ENCODE measurements at places on chromosomes 7 and 10.

- DNase-seq: no peak
Observed at GRCh38 chr7:16609842-16610450, 35.6 kb downstream of the ANKMY2 start.

GRCh38 chr10:92264249-92264648, 26.6 kb downstream of the CPEB3 start:
- no peak for DNase-seq

DNA sequence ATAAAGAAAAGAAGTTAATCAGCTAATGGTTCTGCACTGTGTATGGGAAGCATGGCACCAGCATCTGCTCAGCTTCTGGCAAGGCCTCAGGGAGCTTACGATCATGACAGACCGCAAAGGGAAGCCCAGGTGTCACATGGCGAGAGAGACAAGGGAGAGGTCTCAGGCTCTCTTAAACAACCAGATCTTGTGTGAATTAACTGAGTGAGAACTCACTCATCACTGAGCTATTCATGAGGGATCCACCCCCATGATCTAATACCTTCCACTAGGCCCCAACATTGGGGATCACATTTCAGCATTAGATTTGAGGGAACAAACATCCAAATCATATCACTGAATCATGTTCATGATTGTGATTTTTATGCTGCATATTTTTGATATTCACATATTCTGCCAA, 5.8 kb downstream of the USP54 start:
- no peak for DNase-seq

DNA sequence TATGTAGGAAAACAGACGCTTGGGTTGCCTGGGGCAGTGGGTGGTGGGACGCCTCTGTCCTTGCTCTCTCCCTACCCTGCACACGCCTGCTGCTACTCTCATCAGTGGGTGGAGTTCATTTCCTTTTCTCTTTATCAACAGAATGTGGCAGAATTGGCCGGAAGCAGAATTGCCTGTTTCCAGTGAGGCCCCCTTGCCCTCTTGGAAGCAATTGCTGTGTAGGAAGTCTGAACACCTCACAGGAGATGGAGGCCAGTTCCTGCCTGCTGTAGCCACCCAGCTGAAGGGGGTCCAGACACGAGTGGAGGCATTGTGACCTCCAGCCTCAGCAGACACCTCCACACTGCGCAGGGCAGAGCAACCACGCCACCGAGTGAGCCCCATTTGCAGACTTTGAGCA, 331.6 kb upstream of the ZNF32 start:
- no peak for DNase-seq

DNA sequence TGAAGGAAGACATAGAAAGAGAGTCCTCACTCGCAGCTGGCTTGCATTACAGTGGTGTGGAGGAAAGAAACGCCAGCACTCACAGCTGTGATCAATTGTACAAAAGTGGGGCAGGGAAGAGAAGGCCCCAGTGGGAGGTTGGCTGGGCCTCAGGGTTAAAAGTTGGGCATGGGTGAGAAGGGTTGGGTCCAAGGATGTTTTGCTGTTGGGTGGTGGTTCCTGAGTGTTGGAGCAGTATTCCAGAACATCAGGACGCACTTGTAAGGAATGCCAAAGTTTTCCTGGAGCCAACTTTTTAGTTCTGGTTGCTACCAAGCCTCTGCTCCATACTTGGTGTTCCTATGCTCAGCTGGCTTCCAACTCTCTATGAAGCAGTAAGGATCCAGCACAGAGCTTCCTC, 55.4 kb upstream of the MKRN1 start:
- no peak for DNase-seq

DNA sequence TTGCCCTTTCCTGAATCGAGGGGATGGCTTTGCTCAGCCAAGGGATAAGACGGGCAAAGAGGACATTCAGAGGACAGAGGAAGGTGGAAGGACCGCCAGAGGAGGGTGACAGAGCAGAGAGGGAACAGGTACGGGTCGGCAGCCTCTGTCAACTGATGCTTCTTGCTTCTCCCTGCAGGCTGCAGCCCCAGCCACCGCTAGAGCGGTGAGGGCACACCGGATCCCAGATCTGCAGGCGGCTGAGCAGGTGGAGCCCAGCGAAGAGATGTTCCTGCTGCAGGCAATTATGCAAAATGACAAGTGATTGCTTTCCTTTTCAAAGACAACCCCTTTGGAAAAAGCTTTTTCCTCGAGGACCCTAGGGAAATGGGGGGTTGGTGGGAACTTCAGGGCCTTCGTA, 181.9 kb upstream of the ANKRD30A start:
- no peak for DNase-seq

- no peak for DNase-seq
Observed at GRCh38 chr7:55110993-55111361, 92.2 kb downstream of the EGFR start.

GRCh38 chr7:93235541-93235940, 3.4 kb downstream of the VPS50 start:
- no peak for DNase-seq

- no peak for DNase-seq
Observed at GRCh38 chr7:155227788-155228458, 69.8 kb upstream of the INSIG1 start.

- DNase-seq: peak; percentile 43
Observed at GRCh38 chr10:46091080-46091827, 45.2 kb upstream of the MSMB start.

DNA sequence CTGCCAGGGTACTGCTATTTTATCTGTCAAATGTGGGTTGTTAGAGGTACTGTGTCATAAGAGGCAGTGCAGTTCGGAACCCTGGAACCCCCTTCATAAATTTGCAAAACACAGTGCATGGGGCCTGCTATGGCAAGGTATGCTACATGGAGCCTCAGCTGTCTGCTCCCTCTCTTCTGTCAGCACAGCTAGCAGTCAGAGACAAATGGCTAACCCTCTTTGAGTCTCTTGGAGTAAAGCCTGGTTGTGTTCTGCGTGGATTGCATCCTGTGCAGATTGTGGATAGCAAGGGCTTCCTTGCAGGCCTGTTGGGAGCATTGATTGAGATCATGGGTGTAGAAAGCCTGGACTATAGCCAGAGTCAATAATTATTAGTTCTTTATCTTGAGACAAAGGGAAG, 397.8 kb downstream of the AUTS2 start:
- DNase-seq: no peak

- no peak for DNase-seq
Observed at GRCh38 chr7:134781171-134781570, 1.7 kb downstream of the CALD1 start.

GRCh38 chr7:6375348-6376101, 72.2 kb downstream of the DAGLB start:
- peak; percentile 29 for DNase-seq

GRCh38 chr7:29345590-29345989, 151.0 kb downstream of the CHN2 start:
- DNase-seq: peak; percentile 21

DNA sequence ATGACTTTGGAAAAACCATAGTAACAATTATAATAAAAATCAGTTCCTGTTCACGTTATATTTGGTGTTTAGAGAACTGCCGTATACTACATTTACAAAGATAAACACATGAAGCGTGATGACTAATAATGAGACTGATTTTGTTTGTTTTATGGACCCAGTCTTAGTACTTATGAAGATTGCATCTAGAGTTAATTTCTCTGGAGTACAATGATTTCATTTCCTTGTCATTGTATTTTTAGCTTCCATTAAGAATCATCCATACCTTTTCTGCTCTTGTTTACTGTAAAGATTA, 2.9 kb downstream of the RBM20 start:
- no peak for DNase-seq

DNA sequence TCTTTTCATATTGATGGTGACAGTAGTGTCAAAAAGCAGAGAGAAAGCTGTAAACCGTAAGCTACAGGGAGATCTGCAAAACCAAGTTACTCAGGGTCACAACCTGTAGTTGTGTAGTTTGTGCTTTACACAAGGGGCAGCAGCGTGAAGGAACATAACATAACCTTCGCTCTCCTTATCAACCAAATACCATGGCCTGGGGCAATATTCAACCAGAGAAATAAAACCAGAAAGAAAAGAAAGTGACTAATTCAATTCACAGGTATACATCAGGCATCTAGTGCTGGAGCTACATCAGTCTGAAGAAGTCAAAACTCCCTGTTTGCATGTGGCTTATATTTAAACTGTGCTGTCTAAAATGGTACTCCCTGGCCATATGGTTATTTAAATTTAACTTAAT, 224.3 kb downstream of the TWIST1 start:
- no peak for DNase-seq

GRCh38 chr7:23284871-23285270, 14.3 kb upstream of the MALSU1 start:
- DNase-seq: no peak

- no peak for DNase-seq
Observed at GRCh38 chr7:25735674-25736242, 416.2 kb upstream of the NFE2L3 start.

DNA sequence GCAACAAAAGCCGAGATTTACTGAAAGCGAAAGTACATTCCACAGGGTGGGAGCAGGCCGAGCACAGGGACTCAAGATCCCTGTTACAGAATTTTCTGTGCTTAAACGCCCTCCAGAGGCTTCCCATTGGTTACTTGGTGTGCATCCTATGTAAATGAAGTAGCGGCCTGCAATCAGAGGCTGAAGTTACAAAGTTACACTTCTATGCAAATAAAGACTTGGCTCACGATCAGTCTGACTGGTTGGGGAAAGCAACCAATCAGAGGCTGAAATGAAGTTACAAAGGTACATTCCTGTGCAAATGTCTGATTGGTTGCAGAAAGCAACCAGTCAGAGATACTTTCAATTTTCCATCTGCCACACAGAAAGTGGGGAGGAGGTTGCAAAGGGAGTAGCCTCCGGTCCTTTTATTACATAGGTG, 4.1 kb downstream of the ACBD7 start:
- DNase-seq: no peak

DNA sequence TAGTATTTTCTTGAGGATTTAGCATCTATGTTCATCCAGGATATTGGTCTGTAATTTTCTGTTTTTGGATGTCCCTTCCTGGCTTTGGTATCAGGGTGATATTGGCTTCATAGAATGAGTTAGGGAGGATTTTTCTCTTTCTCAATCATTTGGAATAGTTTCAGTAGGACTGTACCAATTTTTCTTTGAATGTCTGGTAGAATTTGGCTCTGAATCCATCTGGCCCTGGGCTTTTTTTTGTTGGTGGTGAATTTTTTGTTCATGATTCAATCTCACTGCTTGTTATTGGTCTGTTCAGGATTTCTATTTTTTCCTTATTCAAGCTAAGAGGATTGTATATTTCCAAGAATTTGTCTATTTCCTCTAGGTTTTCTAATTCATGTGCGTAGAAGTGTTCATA, 192.7 kb downstream of the KIF20B start:
- DNase-seq: no peak

- DNase-seq: no peak
Observed at GRCh38 chr10:72455889-72456595, 101.3 kb upstream of the DNAJB12 start.

DNA sequence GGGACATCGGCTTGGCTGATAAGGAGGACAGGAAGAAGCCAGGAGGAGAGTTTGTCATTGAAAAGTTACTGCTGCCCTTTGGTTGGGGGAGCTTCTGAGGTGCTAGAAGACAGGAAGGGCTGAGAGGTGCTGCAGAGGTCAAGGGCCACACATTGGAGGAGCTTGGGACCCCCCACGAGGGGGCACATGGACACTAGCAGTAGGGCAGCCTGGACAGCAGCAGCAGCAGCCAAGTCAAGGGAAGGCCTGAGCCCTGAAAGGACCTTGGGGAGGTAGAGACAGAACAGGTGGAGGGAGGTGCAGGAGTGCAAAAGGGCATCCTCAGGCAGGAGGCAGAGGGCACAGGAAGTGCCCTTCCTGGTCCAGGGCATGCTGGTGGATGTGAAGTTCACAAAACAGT, 439.7 kb upstream of the IGFBP3 start:
- no peak for DNase-seq

GRCh38 chr7:138903186-138903820, 77.9 kb downstream of the KIAA1549 start:
- DNase-seq: peak; percentile 96

DNA sequence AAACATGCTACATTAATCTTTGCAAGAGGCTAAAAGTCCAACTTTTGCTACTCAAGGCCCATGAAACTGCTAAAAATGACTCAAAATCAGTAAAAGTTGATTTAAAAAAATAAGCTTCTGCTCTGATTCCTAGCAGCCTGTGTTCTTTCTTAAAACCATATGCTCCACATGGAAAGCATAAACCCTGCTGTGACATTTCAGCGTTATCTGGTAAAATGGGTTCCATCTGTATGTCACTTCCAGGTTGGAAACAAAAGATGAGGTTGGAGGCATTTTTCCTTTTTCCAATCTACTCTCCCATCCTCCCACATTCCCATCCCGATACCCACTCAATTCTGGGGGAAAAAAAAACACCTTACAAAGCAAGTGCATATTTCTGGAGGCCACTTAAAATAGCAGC, 439.5 kb downstream of the NEBL start:
- DNase-seq: no peak

Measured in DND-41 (cell line).